ENCODE measurements at places on chromosomes 3 and 15.

DNA sequence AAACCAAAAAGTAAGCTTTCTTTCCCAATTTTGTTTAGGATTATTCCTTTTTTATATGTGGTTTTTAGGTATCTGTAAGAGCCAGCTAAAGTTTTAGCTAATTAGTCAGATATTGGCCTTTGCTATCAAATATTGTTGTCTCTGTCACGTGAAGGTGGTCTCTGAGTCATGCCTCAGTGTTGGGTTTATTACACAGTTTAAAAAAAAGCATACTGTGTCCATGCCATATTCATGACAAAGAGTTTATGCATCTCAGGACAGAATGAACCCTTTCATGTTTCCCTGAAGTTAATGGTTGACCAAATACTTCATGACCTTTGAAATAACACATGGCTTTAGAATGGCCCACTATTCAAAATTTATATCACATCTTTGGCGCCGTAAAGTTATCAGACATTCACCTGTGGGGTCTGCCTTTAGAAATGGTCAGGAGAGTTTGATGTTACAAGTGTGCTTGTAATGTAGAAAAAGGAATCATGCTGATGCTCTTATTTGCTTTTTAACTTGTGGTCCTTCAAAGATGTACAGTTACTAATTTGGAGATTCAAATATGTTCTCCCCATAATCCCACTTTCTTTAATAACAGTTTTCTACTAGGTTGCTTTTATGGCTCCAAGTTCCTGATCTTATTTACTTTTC lies 101.5 kb downstream of the MYRIP start:
- no peak for DNase-seq

DNA sequence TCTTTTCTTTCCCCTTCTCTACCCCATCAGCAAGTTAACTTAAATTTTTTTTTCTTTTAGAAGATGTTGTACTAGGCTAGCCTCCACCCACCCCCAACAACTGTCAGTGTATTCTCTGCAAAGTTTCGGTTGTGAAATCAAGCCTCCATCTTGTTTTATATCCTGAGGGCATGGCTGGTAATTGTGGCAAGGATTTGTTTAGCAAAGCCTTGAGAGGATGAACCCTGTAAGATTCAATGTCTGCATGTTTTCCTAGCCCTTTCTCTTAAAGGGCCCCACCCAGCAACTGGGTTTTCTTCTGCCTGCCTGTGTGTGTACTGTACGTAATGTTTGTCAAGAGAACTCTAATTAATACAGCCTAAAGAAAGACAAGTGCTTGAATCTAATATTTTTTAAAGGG lies 475.3 kb downstream of the FHIT start:
- no peak for DNase-seq

DNA sequence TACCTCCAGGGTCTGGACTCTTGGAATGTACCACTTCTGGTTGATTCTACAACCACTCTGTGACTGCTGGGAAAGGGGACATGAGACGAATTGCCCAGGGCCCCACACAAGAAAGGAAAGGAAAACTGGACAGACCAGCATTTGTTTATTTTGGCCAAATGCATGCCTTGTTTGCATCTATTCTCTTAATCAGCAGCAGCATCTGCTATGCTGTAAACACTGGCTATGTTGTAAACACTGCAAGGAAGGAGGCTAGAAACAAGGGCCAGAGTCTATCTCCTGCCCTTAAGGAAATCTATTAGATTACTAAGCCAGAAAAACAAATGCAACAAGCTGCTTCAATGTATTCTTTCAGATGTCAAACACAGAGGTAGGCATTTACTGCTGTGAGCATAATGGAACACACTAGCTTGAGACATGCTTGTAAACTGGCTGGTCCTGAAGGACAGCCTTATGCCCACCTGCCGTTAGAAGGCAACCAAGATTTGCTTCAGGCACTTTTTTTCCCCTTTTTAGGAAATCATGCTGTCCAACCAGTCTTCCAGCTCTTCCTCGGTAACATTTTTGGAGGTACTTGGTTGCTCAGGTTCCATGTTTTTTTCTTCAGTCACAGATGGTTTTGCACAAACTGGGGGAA lies 102.1 kb upstream of the CHRM5 start:
- DNase-seq = no peak

- no peak for DNase-seq
Measured at GRCh38 chr15:99105514-99106341, 848 bp downstream of the SYNM start.

DNA sequence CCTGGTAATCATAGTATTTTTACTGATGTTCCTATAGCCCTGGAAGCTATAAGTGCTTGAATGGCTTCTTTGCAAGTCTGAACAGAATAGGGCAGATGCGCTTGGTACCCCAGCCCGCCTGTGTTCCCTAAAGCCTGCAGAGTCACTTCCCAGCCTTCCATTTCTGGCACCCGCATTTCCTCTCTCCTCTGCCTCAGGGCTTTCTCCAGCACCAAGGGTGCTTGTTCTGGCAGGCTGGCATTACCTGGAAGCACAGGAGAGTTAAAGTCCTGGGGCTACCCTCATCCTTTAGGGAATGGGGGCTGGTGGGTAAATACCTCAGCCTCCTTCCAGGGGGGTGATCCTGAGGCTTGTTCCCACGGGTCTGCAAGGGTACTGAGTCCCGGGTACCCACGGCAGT lies 7.4 kb upstream of the CHRNA3 start:
- DNase-seq = no peak

- no peak for DNase-seq
Measured at GRCh38 chr3:5238545-5238944, 51.0 kb downstream of the EDEM1 start.

GRCh38 chr3:10547841-10548783 lies 42.7 kb upstream of the ATP2B2 start:
- no peak for DNase-seq
